ENCODE measurements at places on chromosomes 3 and 15.

DNA sequence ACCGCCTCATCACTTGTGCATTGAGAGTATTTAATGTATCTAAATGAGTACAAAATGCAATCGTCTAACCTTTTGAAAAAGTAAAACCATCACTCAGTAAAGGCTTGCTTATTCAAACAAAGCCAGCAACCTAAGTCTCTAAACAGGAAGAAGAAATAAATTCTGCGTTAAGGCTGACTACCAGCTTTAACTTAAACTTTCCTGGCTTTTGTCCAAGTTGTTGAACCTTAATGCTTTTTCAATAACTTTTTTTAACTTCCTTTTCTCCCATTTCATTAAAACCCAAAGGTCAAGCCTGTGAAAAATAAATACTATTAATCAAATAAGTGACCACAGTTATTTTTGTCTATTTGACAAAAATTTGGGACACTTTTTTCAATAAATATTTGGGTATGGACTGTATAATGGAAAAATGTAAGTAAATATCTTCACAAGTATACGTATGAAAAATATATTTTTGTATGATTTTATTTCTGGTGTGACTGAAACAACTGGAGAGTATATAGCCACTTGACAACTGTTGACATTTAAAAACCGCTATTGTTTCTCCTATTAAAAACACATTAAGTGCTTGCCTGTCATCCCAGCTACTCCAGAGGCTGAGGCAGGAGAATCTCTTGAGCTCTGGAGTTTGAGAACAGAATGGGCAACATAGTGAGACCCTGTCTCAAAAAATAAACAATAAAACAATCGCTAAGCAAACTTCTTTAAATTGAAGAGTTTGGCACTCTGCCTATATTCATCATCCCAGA lies 2.9 kb downstream of the KLHL24 start:
- no peak for DNase-seq

DNA sequence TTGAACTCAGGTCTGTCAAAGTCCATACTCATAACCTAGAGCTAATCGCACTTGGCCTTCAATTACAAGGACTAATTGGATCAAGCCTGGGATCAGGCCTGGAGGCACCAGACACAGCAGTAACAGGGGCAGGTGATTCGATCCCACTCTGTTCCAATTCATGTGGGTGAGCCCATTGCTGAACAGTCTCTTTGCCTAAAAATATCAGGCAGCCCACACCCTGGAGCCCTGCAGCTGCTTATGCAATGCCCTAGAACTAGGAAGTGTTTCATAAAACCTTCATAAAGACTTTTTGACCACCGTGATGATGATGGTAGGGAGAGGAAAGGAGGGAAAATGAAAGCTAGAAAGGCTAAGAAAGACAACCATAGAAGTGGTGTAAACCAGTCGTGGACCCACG lies 47.8 kb upstream of the NEO1 start:
- no peak for DNase-seq

GRCh38 chr15:63040954-63041353 lies 1.6 kb upstream of the TPM1 start:
- no peak for DNase-seq

DNA sequence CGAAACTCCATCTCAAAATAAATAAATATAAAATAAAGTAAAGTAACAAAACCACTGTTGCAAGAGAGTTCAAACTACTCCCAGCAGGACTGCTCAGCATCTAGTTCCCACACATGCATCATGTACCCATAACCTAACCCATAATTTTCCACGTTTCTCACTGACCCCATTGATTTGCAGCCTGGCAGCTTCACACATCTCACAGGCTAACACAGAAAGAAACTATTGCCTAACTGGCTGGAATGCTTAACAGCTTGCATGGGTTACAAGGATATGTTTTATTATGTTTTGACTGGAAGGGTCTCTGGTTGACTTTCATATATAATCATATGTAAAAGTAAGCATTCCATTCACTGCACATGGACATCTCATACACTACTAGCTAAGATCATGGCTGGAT lies 55.6 kb upstream of the TBC1D23 start:
- DNase-seq, result no peak

DNA sequence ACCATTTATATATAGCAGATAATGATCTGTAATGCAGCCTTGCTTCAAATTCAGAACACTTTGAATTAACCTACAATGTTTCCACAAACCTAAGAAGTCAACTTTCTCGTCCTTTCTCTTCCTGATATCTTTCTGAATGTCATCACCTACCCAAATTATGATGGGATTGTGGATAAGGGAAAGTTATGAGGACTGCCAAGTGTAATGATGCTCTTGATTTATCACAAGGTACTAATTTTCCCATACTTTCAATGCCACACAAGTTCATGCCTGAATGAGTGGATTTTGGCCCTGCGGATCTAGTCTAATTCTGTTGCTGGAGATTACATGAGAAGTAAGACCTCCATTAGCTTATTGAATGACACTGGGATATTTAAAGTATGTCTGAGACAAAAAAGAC lies 82.6 kb upstream of the NANOGP8 start:
- DNase-seq, result no peak
